ENCODE measurements at places on chromosomes 5 and 9. TPM values are rescaled to one million over a fixed set of nuclear protein-coding genes. Genes with fewer than 3 reads are reported as not detected.

GRCh38 chr5:88824892-88825583 lies 57.9 kb downstream of the MEF2C start:
- DNase-seq: peak; percentile 17

- peak; percentile 81 for DNase-seq
These were observed 236.5 kb upstream of the TRIM32 start for GRCh38 chr9:116450378-116451139.

GRCh38 chr5:124301850-124302249 lies 444.6 kb downstream of the ZNF608 start:
- peak; percentile 33 for DNase-seq

DNA sequence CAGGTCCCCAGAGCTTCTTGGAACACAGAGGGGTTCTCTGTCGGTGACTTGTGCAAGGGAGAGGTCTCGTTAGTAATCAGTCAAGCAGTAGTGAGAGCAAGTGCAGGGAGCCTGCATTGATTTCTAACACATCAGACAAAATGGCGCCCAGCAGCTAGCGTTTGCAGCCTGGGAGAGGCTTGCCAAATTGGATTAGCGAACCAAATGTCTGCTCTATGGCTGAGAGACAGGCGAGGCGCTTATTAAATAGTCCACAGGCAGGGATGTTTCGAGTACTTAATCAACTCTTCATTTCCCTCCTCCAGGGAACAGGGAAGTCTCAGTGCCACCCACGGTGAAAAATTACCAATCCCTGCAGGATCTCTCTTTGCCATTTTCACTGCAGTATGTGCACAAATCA lies 131.4 kb upstream of the SHB start:
- no peak for DNase-seq

- peak; percentile 76 for DNase-seq
These were observed 136.1 kb downstream of the UGCG start for GRCh38 chr9:112032743-112033142.

- DNase-seq: peak; percentile 26
These were observed 35.0 kb downstream of the AGXT2 start for GRCh38 chr5:35012796-35013195.

- DNase-seq: no peak
These were observed 118.0 kb upstream of the PANK3 start for GRCh38 chr5:168697034-168697720.

DNA sequence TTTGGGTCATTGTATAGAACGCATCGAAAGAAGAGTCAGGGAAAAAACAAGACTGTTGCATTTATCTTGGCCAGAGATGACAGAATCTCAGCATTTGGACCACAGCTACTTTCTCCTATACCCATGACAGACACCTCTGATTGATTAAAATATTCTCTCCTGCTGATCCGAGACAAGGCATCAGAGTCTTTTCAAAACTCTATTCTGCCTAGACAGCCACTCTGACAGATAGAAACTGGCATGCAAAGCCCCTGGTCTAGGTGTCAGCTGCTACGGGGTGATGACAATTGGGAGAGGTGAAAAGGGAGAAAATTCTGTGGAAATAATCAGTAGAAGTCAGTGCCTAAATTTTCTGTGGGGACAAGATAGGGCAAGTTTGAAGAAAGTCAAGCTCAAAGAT lies 152.2 kb downstream of the PIK3R1 start:
- no peak for DNase-seq

- DNase-seq: no peak
These were observed 1011.5 kb upstream of the NUDT12 start for GRCh38 chr5:104573949-104574709.

DNA sequence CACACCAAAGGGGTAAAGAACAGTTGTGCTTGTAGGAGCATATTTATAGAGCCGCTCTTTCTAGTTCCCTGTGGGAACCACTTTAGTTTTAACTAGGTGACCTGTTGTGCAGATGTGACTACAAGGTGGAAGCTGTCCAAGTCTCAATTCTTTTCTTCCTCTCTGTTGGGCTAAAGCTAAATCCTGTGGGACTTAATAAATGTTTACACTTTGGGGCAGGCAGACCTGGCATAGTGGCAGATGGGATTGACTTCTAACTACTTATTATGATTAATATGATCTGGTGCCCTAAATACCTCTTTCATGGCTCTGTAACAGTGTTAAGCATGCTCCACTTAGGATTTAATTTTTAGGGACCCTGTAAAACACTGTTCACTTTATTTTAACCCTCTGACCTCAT lies 265.3 kb downstream of the KCTD16 start:
- DNase-seq: no peak

- DNase-seq: no peak
These were observed 593.1 kb downstream of the IRX1 start for GRCh38 chr5:4188704-4189103.

GRCh38 chr5:169701910-169702451 lies 64.9 kb downstream of the DOCK2 start:
- peak; percentile 45 for DNase-seq

DNA sequence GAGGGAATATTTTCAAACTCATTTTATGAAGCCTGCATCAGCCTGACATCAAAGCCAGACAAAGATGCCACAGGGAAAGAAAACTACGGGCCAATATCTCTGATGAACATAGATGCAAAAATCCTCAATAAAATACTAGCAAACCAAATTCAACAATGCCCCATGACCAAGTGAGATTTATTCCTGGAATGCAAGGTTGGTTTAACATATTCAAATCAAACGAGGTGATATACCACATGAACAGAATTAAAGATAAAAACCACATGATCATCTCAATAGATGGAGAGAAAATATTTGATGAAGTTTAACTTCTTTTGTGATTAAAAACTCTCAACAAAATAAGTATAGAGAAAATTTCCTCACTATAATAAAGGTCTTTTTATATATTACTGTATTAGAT lies 792.0 kb upstream of the ZNF608 start:
- no peak for DNase-seq

- peak; percentile 81 for DNase-seq
These were observed 2.9 kb downstream of the WDR38 start for GRCh38 chr9:124855944-124856765.

DNA sequence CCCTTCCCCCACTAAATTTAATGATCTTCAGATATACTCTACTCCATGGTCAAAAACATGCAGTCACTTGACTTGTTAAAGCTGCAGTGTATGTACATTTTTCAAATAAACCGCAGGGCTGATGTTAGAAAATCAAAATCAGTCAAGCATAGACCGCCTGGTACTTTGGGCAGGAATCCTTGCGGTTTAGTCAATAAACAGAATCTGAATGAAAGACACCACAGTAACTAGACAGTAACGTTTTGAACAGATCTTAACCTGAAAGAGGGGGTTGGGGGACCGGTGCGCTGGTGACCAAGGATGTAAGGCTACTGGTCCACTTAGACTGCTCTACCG lies 188.8 kb downstream of the BNC2 start:
- DNase-seq: no peak

DNA sequence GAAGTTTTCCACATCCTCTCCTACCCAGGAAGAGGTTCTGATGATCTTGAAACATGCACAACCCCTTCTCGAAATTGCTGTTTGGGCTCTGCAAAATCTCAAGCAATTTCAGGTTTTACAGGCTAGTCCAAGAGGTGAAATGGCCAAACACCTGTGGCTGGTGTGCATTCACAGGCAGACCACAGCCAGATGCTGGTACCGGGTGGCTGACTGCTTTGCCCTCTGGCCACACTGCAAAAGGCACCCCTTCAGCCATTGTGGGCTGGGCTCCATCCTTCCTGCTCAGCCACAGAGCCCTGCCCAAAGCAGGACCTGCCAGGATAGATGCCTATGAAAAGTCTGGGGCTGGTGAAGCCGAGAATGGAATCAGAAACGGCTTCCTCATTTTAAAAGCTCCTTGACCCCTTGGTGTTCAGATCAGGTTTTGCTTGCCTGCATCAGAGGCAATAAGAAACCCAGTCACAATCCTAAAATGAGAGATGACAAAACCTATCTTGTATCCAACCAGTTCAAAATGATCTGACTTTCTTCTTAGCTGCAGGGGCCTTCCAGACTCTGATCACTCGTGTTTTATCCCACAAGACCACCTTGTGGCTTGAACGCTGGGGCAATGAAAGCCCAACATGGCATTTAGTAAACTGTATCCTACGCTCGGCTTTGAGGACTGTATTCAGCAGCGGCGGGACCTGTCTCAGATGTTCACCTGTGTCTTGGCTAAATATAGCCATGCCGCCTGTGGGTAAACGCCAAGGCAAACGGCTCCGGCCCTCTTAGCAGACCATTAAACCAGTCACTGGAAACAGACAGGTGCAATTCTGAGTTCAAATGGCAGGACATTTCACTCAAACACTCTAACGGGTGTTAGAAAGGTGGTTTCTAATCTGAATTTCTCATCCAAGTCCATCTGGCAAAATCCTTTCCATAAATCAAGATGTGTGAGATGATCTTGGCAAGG lies 49.6 kb downstream of the EPB41L4B start:
- no peak for DNase-seq

DNA sequence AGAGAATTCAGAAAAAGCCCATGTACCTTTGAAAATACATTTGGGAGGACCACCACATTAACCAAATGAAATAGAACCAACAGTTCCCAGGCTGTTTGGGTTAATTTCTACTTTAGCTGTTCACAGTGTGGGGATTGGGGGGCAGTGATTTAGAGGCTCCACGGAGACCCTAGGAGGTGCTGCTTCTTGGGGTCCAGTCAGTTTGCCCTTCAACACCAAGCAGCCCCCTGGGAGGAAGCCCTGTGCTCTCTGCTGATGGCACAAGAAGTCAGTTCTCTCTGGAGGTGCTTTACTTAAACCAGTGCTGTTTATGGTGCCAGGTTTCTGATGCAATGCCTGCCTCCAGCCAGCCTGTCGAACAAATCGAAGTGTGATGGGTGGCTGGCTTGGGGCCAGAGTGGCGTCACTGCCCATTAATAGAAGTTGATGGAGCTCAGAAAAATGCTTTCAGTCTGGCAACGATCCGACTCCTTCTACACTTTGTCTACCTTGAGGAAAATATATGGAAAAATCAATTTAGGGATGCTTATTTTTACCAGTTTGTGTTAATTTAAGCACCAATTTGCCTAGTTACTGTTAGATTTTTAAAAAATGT lies 134.0 kb downstream of the SNX18 start:
- DNase-seq: peak; percentile 33

GRCh38 chr9:19754921-19755320 lies 33.9 kb downstream of the SLC24A2 start:
- no peak for DNase-seq

- DNase-seq: no peak
These were observed 17.2 kb upstream of the TENT2 start for GRCh38 chr5:79595086-79595485.

GRCh38 chr9:137075275-137075775 lies 2.0 kb upstream of the UAP1L1 start:
- DNase-seq: no peak

GRCh38 chr5:96035796-96036195 lies 74.1 kb upstream of the ELL2 start:
- no peak for DNase-seq

- DNase-seq: no peak
These were observed 38.5 kb downstream of the CYSTM1 start for GRCh38 chr5:140213370-140213983.

DNA sequence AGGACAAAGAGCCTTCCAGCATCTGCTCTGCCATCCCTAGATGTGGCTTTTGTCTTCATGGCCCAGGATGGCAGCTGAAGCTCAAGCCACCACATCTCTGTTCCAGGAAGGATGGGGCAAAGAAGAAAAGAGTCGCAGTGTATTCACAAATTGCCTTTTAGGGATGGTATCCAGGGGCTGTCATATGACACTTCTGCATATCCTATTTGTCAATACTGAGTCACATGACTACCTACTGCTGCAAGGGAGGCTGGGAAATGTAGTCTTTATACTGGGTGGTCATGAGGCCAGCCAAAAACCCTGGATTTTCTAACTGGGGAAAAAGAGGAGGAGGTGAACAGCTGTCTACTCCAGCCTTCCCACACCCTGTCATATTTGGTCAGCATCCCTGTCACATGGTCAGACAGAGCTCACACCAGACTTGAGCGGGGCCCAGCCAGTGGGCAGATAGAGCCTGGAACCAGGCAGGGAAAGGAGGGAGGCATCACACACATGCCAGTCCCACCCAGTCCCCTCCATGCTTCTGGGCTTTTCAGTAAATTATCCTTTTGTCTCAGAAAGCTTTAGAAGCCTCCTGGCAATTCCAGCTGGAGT lies 52.0 kb downstream of the OLFM1 start:
- DNase-seq: no peak

- DNase-seq: peak; percentile 25
These were observed 43.6 kb upstream of the C5orf46 start for GRCh38 chr5:147949711-147950573.

DNA sequence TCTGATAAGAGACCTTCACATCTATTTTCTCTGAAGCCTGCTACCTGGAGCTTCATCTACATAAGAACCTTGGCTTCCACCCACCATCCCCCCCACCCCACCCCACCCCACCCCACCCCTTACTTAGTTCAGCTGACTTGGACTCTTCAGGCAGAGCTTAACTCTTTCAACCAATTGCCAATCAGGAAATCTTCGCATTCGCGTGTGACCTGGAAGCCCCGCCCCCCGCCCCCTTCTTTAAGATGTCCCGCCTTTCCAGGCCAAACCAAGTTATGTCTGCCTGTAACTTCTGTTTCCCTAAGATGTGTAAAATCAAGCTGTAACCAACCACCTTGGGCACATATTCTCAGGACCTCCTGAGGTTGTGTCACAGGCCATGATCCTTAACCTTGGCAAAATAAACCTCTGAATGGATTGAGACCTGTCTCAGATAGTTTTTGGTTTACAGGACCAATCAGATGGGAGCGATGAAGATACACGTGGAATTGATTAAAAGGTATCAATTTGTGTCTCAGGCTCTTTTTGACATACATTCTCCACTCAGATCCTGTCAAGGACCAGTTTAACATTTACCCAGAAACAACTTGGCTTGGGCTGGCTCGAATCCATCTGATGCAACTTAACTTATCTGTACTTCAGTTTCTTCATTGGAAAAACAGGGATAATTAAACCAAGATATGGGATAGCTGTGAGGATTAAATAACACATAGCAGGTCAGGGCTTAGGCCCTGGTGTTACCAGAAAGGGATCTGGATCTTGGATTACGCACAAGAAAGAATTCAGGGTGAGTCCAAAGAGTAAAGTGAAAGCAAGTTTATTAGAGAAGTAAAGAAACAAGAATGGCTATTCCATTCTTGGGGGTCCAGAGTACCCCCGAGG lies 43.6 kb downstream of the GALNT12 start:
- DNase-seq: no peak

AK3 gene
- total RNA-seq: 44.0 TPM

SLCO6A1 gene
- total RNA-seq: 0.48 TPM

PTGS1 gene
- total RNA-seq: not detected

PTGDS gene
- total RNA-seq: not detected

RGS14 gene
- 30.5 TPM for total RNA-seq

PCDHGA8 gene
- total RNA-seq: 0.06 TPM

AHRR gene
- 15.3 TPM for total RNA-seq

SPINK6 gene
- total RNA-seq: not detected

ZNF300 gene
- 9.4 TPM for total RNA-seq

GGTA1 gene
- not detected for total RNA-seq

JMY gene
- total RNA-seq: 6.4 TPM

INSYN2B gene
- total RNA-seq: 5.6 TPM

CDH10 gene
- not detected for total RNA-seq
